ENCODE measurements at places on chromosomes 12 and 14.
A peak's percentile ranks its signal among the peaks of the same experiment; 100 is the strongest.

GRCh38 chr12:65496617-65497016, 218.1 kb downstream of the MSRB3 start:
- no peak for DNase-seq

DNA sequence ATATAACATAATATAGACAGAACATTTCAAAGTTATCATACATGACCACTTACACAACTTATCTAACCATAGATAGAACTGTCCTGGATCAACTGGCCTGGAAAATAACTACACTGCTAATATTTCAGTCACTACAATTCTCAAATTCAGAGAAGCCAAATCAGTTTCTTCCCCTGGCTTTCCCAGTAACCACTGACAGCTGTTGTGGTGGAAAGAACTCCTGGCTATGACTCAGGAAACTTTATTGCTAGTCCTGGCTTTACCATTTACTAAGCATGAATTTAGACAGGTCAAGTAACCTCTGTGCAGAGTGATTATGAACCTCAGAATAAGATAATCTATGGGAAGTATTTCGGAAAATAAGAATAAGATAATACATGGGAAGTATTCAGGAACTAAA, 244.9 kb upstream of the DIO2 start:
- DNase-seq = peak; percentile 57

GRCh38 chr12:388541-389141, 479 bp downstream of the KDM5A start:
- DNase-seq = no peak

DNA sequence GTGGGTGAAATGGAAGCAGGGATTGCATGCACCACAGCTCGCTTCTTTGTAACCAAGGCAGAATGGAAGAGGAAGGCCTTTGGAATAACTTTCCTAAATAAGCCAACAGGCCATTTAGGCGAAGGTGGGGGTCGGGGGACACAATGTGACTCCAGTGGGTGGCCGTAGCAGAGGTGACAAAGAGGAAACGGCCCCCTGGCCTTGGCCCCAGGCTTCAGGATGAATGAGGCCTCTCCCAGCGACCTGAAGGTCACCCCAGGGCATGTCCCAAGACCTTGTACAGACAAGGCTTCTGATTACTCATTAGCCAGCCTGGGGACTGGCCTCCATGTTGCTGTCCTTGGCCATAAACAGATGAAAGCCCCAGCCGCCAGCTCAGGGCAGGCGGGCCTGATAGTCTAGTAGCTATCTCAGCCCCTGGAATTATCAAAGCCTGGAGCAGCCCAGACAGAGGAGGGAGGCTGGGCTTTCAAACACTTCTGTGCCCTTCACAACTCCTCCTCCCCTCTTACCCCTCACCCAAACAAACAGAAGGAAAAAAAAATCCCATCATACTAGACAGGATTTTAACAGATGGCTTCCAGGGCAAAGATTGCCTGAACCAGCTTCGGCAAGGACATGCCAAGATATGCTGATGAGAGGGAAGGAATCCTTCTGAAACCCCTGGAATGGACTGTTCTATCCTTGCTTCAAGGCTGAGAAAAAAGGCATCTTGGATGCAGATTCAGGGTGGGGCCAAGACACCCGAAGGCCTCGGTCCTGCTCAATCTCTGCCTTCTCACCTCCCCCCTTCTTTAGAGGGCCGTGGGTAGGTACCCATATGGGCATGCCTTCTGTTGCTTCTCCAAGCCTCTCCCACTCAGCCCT, 142.3 kb upstream of the PARP11 start:
- DNase-seq = no peak

- peak; percentile 85 for DNase-seq
Observed at GRCh38 chr12:69059465-69060457, 126.8 kb upstream of the CPM start.

GRCh38 chr12:62292761-62293344, 32.6 kb downstream of the USP15 start:
- no peak for DNase-seq

DNA sequence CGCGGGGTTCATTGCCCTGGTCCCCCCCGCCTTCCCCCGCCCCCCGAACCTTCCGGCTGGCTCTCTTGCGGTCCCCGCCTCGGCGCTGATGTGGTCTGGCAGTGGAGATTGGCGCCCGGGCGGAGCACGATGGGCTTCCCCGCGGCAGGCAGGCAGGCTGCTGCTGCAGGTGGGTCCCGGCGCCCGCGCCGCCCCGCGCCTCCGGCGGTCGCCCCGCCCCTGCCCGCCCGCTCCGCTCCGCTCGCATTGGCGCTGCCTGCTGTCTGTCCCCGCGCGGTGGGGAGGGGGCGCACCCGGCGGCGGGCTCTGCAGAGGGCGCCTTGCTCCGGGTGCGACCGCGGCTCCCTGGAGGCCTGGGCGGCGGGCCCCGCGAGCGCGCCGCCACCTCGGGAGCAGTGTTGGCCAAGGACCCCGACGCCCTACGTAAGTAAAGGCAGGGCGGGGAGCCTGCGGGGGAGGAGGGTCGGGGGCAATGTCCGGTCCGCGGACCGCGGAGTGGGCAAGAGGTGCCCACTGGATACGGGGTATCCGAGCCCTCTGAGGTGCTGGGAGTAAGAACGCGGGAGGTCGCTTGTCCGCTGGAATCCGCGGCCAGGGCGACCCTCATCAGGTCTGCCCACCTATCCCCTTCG, at the start of gene AKAP5:
AKAP5 (plus strand) TSS at position 309 of the 632 bp plus-strand sequence. CDS start 2,896 bp downstream, outside the sequence.
- DNase-seq = peak; percentile 39

GRCh38 chr12:98799146-98799810, 154.2 kb downstream of the APAF1 start:
- no peak for DNase-seq

- DNase-seq = no peak
Observed at GRCh38 chr12:242496-242895, 20.1 kb downstream of the SLC6A13 start.

GRCh38 chr12:60836651-60837050, 1240.8 kb downstream of the SLC16A7 start:
- no peak for DNase-seq

DNA sequence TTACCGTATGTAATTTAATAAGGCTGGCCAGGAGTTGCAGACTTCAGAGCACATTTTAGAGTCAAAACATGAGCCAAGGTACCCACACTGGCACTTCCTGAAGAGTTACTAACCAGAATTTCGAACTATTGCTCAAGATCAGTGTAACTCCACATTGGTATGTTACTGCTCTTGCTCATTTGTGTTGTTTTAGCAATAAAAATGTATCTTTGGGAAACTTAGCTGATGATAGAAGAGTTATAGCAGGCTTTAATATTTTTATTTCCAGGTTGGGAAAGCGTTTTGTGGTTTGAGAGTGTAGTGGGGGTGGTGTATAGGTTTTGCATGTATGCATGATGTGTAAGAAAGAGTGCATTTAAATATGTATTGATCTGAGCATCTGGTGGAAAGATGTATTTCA, 96.6 kb downstream of the SCN8A start:
- peak; percentile 93 for DNase-seq

GRCh38 chr14:101962503-101962874, 1.9 kb upstream of the DYNC1H1 start:
- peak; percentile 91 for DNase-seq

GRCh38 chr12:122207391-122207790, 3.9 kb downstream of the B3GNT4 start:
- DNase-seq = no peak

GRCh38 chr12:52224151-52224550, 8.9 kb upstream of the KRT7 start:
- no peak for DNase-seq

DNA sequence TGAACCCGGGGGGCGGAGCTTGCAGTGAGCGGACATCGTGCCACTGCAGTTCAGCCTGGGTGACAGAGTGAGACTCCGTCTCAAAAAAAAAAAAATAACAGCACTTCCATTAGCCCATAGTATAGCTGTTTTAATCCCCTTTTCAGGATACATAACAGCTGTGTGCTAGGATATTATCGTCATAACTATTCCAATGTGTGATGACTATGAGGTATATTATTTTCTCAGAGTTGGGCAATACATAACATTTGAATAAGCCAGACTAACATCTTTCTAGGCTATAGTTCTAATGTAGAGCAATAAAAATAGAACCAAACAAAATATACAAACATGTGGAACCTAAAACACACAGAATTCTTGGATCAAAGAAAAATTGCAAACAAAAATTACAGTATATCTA, 57.1 kb downstream of the MARK3 start:
- peak; percentile 48 for DNase-seq

GRCh38 chr14:74395094-74395493, 30.9 kb downstream of the SYNDIG1L start:
- no peak for DNase-seq

DNA sequence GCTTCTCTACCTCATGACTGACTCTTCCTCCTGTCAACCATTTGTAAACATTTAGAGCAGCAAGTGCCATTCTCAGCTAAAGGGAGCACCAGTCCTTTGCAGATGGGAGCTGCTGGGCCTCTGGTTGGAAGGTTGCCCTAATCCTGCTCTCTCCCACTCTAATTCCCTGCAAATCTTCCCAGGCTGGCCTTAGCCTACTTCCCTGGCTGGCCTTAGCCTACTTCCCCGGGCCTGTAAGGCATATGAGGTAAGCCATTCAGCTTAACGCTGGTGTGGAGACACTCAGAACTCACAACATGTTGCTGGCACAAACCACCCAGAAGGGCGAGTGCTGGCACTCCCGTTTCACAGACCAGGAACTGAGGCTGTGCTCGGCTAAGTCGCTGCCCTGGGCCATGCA, 69.0 kb downstream of the CPSF2 start:
- no peak for DNase-seq

GRCh38 chr14:37594238-37594970, 645 bp downstream of the FOXA1 start:
- DNase-seq = peak; percentile 72

DNA sequence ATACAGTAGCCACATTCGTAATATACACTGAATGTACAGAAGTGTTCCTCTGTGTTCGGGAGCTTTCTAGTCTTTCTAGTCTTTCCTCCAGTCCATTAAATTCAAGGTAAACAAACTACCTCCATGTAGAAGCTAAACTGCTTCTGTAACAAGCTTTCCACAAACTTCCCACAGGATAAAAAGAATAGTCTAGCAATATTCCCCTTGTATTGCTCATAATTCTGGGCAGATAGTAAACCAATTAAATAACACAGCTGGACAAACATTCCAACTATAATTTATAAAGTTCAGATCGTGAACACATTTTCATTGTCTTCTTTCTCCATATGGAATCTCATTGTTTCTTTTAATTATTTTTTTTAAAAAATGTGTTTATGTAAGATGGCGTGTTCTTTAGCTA, 307.2 kb downstream of the AEBP2 start:
- DNase-seq = no peak

DNA sequence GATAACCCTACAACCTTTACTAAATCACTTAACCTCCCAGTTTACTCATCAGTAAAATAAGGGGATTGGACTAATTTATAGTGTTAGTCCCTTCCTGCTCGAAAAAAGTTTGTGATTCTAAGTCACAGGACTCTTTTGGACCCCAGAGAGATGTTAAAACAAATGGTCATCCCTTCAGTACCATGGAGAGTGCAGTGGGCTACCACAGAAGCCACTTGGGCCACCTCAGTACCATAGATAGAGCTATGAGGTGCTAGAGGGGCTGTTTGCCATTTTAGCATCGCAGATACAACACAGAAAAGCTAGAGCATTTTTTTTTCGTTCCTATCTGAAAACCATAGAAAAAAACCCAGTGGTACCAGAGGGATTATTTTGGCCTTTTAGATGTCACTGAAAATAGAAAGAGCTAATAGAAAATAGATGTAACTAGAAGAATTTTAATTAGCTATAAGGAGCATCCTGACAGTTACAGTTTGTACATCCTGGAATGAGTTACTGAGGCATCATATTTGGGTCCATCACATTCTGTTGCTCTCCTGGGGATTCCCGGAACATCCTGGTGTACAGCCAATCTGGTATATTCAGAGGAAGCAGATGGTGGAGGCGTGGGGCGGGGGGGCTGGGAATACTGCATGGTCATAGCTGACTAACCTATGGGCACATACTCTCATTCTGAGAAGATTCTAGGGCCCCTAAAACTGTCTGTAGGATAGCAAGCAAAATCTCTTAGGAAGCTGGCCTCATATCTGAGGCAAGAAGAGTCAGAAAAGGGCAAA, 2.8 kb downstream of the ZNF219 start:
- peak; percentile 66 for DNase-seq

DNA sequence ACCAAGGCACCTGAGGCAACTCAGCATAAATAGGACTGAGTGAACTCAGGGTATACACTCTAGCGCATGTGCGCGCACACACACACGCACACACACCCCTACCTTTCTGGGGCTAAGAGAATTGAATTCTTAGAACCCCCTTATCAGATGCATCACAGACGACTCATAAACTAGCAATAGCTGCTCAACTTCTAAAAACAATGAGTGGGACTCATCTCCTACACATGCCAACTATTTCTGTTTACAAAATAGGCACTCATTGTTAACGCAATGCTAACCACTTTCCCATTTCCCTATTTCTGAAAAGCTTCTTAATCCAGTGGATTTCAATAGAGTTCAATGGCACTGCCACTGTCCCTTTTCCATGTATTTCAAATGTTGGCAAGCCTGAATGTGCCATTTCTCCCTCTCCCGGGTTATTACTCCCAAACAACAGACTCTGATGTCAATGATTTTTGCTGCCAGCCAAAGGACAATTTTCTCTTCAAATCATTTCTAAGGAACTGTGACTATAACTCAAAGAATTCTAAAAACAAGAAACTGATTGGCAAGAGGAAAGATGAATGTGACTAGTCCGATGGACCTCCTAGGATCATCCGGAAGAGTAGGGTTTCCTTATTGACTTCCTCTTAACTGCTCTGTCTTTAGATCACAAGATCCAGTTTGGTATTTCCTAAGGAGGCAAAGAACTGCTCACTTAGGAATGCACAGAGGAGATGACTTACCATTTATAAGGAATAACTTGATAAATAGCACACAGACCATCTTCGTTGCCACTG, 48.8 kb downstream of the SLC38A1 start:
- DNase-seq = peak; percentile 70

DNA sequence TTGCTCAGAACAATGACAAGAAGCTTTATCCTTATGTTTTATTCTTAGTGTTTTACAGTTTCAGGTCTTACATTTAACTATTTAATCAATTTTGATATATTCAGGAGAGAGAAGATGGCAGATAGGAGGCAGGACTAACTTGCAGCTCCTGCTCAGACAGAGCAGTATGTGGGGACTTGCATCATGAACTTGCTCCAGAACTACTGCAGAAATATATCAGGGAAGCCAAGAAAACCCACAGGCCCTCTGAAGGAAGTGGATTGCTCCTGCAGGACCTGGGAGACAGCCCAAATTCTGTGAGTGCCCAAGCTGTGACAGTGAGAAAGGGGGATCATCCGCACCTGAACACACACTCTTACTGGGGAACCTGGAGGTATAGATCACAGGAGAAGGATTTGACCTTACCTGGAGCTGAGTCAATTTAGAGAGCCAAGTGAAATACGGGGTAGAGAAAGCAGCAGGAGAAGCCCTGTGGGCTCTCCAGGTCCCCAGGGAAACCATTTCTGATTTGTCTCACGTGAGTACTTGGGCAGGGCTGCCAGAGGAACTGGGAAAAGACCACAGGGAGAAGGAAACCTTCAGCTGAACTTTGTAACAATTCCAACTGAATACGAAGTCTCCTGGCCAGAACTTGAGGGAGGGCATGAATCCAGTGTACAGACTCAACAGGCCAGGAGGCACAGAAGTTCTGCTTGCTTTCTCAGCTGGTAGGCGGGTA, 28.9 kb upstream of the TSPAN8 start:
- DNase-seq = peak; percentile 2

- no peak for DNase-seq
Observed at GRCh38 chr12:29992366-29992765, 208.6 kb upstream of the TMTC1 start.

- DNase-seq = peak; percentile 36
Observed at GRCh38 chr12:51183816-51184215, 10.9 kb upstream of the TFCP2 start.

- DNase-seq = no peak
Observed at GRCh38 chr12:14111230-14111865, 129.9 kb upstream of the GRIN2B start.

GRCh38 chr12:113889891-113890581, 76.1 kb downstream of the RBM19 start:
- DNase-seq = peak; percentile 20

Measured in fibroblast of skin of abdomen (primary cell).